GM12891 (cell line): ENCODE measurements at places on chromosomes 1 and 21.

GRCh38 chr21:32415451-32416398, 3.2 kb downstream of the EVA1C start:
- no peak for DNase-seq

- DNase-seq, result no peak
Measured at GRCh38 chr1:79079770-79080169, 73.2 kb upstream of the ADGRL4 start.

DNA sequence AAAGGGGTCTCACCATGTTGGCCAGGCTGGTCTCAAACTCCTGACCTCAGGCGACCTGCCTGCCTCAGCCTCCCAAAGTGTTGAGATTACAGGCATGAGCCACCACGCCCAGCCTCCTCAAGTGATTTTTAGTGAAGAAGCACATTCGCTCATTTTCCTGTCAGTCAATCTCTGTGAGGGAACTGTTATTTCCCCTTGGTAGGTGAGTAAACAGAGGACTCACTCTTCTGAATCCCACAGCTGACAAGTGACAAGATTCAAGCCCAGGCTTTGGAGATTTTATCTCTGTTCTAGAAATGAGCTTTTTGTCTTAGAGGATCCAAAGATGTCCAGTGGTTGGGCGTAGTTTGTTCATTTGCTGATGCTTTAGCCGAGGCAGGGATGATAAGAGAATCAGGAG, 43.9 kb upstream of the TACSTD2 start:
- no peak for DNase-seq

- DNase-seq, result no peak
Measured at GRCh38 chr1:178679237-178679636, 45.8 kb upstream of the RALGPS2 start.

DNA sequence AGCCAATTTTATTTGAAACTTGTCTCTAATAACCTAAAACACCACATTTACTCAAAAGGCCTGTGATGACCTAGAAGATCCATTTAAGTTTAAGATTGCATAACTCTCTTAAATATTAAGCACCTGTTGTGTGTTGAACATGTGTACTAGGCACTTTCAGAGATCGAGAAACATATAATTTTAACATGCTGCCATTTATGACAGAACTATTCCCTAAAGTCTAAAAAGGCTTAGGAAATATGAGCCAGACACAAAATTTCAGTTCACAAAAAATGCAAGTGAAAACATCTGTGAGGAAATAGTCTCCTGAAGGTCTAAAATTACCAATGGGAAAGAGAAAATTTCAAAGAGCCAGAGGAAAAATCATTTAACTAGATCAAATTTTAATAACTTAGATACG, 37.7 kb downstream of the CEP170 start:
- no peak for DNase-seq

GRCh38 chr1:151157067-151157531, 650 bp downstream of the TNFAIP8L2 start:
- DNase-seq, result no peak

- DNase-seq, result peak; percentile 25
Measured at GRCh38 chr21:34639882-34640788, 25.2 kb upstream of the RCAN1 start.

DNA sequence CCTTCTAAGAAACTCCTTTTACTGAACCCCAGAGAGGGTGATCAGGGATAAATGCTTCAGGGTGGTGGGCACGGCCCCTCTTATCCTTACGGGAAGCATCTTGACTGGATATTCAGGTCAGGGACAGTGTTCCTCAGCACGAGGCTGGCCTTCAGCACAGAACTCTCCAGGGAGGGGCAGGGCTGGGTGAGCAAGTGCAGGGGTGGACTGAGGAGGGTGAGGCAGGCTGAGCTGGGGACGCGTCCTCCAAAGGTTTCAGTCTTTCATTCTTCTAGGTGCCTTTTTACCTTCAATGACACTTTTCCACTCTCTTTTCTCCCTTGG, 52.3 kb downstream of the RASSF5 start:
- DNase-seq, result no peak

DNA sequence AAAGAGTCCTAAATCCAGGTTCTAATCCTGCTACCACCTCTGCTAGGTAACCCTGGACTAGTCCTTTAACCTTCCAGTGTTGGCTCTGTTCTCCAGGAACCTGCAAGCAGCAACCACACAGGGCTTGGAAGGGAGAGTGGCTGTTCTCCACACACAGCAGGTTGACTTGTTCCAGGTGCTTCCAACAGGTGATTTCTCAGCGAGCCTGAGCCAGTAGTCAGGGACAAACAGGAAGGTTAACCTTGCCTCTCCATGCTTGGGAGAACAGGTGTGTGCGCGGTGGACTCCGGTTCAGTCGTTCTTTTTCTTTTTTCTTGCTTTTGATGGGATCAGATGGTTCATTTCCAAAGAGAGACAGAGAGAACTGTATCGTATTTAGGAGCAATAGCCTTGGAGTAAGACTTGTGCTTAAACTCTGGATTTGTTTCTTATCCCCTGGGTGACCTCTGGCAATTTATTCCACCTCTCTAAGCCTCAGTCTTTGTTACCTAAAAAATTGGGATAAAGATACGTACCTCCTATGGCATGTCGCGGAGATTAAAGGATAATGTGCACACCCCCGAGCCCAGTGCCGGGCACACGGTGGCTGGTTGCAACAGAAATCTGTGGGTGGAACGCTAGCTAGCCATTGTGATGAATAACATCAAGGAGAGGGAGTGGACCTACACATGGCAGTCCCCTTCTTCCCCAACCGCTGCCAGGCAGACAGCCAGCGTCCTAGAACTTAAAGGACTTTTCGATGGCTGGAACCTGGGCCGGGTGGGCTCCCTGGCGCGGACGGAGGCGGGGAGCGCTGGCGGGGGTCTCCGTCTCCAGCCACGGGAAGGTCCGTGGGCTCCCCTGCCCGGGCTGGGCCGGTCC, 583 bp upstream of the CACHD1 start:
- no peak for DNase-seq
